ENCODE measurements at places on chromosomes 4 and X.

DNA sequence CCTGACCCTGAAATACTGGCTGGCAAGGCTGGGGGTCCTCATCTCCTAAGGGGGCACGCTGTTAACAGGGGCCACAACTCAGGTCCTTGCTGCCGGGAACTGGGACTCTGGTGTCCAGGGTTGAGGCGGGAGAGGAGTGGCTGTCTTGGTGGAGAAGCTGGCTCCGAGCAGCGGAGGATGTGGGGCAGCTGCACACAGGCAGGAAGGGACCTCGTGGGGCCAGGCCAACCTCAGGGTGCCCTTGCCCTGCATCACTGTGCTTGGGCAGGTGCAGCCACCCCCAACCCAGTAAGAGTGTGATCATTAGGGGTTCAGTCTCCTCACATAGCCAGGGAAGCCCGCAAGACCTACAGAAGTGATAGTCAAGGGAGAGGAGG is 12.6 kb upstream of the PDE6B start:
- DNase-seq, result no peak

DNA sequence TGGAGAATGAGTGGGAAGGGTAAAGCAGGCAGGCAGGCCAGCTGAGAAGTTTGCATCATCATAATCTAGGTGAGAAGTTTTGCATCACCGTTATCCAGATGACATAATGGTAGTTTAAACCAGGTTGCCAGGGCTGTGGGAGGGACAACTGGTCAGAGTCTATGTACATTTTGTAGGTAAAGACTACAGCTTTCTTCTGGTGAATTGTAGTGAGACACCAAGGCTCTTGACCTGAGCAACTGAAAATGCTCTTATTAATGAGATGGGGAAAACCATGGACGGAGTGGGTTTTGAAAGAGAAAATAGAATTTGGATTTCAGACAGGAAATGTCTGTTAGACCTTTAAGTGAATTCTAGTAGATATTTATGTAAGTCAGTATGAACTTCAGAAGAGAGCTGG is 76.0 kb upstream of the VEGFC start:
- no peak for DNase-seq

GRCh38 chr4:26878794-26879391 is 18.3 kb downstream of the STIM2 start:
- peak; percentile 43 for DNase-seq

DNA sequence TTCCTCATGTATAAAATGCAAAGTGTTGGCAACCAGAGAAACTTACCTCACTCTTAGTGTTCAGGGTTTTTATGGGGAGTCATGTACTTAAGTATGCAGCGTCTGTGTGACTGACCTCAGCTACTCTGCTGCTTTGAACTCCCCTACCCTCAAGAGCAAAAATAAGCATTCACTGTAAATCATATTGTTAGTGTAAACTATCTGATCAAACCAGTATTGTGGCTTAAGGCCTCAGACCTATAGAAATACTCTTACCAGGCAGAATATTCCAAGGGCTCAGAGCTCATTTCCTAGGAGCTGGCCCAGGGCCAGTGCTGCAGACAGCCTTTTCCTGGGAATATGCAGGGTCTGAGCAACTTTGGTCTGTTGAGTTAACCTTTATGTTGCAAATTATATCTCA is 453.1 kb downstream of the CCSER1 start:
- DNase-seq, result no peak

DNA sequence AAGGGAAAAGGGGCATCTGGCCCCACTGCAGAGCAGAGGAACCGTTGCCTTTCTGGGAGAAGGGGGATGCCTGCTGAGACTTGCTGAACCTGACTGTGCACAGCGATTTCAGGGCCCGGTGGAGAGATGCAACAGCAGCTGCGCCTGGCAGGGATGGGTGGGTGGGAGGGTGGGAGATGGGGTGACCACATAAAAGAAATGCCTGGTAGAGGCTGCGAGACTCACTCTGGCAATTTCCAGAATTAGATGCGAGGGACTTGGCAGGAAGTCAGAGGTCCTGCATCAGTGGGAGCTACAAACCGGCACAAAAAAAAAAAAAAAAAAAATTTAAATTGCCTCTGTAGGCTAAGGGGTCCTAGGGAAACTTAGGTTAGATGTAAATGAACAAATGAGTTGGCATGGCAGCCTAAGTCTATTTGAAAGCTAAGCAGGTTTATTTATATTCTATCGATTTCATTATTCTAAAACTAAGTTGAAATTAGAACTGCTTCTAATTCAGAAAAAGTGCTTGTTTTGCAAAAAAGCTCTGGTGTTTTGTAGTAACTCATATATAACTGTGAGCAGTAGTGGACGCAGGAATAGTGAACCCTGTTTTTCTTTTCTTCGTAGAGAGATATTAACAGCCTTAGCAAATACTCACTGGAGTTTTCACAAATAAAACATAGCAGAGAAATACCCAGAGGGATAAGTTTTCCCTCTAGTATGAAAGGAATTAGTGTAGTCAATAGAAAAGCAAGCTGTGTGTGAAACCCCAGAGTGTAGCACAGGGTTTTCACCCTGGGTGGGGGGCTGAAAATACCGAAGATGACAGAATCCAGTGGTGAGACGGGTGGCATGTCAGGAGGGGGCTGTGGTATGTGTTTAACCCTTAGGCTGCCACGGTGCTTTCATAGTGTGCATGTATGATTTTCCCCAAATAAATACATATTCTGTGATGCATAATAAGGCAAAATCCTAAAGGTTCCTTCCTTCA is 130.1 kb downstream of the EGF start:
- no peak for DNase-seq

- DNase-seq, result no peak
These were observed 10.3 kb upstream of the CENPU start for GRCh38 chr4:184744236-184744635.

GRCh38 chrX:10197279-10198210 is 40.8 kb downstream of the CLCN4 start:
- peak; percentile 35 for DNase-seq

- DNase-seq, result peak; percentile 27
These were observed 52.4 kb downstream of the ENPP6 start for GRCh38 chr4:184165291-184165690.

Data from astrocyte (in vitro differentiated cells and primary cell).